ENCODE measurements at places on chromosomes 6 and 20. TPM values are rescaled to one million over a fixed set of nuclear protein-coding genes. Genes with fewer than 3 reads are reported as not detected.

The DCBLD1 gene
- 41.5 TPM for total RNA-seq

GRCh38 chr6:149840345-149841075, 23.6 kb downstream of the LRP11 start:
- peaks cover 5% of the 10 kb centered on the region for H3K36me3 ChIP-seq
- H3K4me3 ChIP-seq = peak overlapping the region; percentile 47
- H3K4me1 ChIP-seq = peaks cover 44% of the 10 kb centered on the region
- no peaks in the 10 kb centered on the region for H3K27me3 ChIP-seq
- DNase-seq = peak; percentile 92
- peak overlapping the region; percentile 88 for H3K27ac ChIP-seq

GRCh38 chr6:159390381-159390780, 221.2 kb downstream of the FNDC1 start:
- DNase-seq = no peak
- H3K4me1 ChIP-seq = no peaks in the 10 kb centered on the region

DNA sequence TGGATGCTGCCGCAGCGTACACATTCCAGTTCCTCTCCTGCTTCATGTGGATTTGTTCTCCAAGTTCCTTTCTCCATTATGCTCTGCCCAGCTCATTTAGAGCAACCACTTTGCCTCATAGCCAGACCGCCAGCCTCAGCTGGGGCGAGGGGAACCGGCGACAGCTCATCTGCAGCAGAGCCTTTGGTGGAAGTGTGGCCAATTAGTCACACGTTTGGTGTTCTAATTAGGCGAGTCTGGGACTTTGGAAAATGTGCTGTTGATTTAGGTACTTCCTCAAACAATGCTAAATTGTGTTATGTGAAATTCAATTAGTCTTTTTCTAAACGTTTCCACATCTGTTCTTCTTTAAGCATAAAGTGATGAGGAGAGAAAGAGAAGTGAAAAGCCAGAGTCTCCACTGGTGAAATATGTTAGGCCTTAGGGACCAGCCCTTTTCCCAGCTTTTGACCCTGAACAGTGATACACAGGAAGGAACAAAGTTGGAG, 217.9 kb downstream of the TBX18 start:
- peak; percentile 18 for DNase-seq
- H3K27ac ChIP-seq = peak overlapping the region; percentile 6
- H3K4me3 ChIP-seq = peak overlapping the region; percentile 9
- H3K27me3 ChIP-seq = peaks cover 7% of the 10 kb centered on the region

The SAMD10 gene
- 2.3 TPM for total RNA-seq

- no peak overlapping the region for H3K4me3 ChIP-seq
- H3K27me3 ChIP-seq = no peaks in the 10 kb centered on the region
- no peaks in the 10 kb centered on the region for H3K36me3 ChIP-seq
- no peaks in the 10 kb centered on the region for H3K4me1 ChIP-seq
- no peak overlapping the region for H3K27ac ChIP-seq
Measured at GRCh38 chr20:53157443-53158408, 185.6 kb downstream of the TSHZ2 start.

The TRMT11 gene
- 14.4 TPM for total RNA-seq

All from HFFc6 (cell line).